ENCODE measurements at places on chromosomes 13 and 19.

DNA sequence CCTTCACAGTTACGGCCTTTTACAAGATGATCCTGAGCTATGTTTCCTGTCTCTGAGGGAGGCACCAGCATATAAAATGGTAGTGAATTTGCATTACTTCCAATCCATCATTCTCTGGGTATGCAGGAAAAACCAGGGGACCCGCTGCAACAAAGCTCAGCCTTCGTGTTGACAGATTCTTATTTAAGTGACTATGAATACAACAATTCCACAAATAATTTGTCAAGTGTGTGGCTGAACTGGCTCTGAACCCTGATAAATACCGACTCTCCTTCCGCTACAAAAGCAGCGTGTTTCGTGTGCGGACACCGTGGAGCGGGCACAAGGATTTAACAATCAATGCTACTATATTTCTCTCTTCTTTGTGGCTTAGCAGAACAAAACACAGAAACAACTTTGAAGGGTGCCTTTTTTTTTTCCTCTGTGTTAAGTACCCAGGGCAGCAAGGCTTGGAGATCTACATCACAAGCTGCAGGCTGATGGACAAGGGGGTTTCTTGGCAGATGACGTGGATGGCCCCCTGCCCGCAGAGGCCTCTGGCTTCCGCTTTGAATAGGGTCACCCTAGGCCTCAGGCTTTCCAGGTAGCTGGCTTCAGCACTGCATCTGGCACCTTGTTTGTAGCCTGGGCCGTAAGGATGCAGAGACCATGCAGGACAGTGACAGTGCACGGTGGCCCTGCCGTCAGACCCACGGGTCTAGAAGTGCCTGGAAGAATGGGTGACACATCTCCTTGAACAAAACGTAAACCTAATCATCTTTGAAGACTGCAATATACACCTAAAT lies 280.5 kb upstream of the TSHZ3 start:
- no peak for DNase-seq

DNA sequence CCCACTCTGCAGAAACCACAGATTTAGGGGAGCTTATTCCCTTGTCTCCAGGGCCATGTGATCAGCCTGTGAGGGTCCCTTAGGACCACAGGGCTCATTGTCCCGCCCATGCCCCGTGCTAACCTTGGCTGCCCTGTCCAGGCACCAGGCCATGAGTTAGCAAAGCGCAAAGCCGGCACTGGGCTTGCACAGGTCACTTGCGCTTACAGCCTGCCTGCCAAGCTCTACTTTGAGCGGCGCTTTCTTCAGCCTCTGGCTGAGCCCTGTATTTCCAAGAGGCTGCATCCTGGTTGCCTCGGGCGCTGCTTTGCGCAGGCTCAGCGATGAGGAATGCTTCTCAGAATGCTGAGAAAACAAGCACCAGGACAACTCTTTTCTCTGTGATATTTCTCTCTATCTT lies 188.0 kb downstream of the TDRD3 start:
- no peak for DNase-seq

- DNase-seq = no peak
Observed at GRCh38 chr13:108463340-108463739, 166.1 kb upstream of the MYO16 start.

GRCh38 chr13:92719868-92720267 lies 506.7 kb upstream of the GPC6 start:
- DNase-seq = no peak

GRCh38 chr13:24747248-24748060 lies 16.5 kb upstream of the RNF17 start:
- DNase-seq = peak; percentile 50

DNA sequence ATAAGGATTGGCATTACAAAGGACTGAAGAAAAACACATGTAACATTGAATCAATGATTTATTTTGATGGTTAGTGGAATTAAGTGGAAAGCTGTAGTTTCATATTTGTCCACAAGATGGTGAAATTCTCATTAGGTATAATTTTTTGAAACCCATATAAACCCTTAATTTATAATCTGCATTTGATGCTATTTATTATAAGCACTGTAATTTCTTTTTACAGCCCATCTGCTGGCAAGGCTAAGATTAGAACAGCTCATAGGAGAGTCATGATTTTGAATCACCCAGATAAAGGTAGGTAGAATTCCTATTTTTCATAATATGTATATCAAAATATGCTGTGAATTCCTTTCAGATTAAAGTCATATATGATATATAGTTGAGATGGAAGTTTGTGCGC lies 62.2 kb downstream of the DNAJC15 start:
- no peak for DNase-seq

- DNase-seq = no peak
Observed at GRCh38 chr19:1950640-1951039, 9.7 kb downstream of the CSNK1G2 start.

DNA sequence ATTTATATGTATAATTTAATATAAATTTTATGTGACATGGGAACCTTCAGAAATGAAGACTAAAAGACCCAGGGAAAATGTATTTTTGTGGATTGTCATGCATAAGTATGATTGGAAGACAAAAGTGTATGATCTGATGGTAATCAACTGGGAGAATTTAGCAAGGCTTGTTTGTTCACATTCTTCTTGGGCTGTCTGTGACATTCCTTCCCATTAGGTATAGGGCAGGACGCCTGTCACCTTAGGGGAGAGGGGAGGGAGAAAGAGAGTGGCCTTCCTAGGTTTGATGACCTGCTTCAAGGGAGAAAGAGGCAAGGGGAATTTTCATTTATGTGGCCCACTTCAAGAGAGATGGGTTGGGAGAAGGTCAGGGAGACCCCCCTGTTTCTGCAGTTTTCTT lies 22.4 kb downstream of the PIBF1 start:
- DNase-seq = no peak

All from activated naive CD4-positive, alpha-beta T cell treated with anti-CD3 and anti-CD28 coated beads, Interleukin-2, amount 10 ng/mL, durations not matched to agents 7 days and 5 days (primary cell).